SIG-M5 (cell line): ENCODE measurements at places on chromosomes 6 and 20.

DNA sequence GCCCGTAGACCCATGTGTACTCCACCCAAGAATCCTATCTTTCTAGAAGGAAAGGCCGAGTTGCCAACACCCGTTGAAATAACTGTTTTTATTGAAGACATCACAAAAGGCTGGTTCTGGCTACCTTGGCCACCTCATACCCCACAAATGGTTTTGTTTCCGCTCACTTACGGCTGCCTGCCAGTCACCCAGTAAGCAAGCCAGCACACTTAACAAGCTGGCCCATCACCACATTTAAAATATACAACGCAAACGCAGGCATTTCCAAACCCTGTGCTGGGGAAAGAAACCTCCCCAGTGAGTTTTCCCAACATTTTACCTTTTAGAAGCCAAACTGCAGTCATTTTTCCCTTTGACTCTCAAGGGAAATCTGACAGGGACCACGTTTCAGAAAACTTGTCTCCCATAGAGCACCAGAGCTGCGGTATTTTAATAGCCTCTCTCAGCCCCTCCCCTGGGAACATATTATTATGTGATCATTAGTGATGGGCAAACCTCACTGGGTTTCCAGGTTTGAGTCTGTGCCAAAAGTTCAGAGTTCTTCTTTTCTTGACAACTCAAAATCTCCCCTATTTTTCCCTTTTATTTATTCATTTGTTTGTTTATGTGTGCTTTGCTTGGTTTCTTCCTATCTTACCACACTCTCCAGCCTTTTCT lies 36.7 kb upstream of the BMP2 start:
- DNase-seq: no peak

- no peak for DNase-seq
These were observed 335.4 kb downstream of the COL12A1 start for GRCh38 chr6:74870403-74870802.

DNA sequence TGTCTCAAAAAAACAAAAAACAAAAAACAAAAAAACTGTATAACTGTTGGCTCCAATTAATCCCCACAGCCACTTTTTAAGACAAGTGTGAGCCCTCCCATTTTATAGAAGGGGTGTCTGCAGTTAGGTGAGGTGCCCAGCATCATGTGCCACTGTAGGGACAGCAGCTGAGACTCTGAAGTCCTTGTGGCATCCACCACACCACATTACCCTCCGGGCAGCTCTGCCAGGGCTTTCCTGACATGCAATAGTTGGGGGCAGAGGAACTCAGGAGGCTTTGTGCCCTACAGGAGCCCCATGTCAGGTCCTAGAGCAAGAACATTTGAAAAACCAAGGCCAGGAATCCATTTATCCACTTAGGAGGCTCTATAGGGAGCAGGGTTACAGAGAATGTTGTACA lies 17.3 kb downstream of the PKIG start:
- no peak for DNase-seq

DNA sequence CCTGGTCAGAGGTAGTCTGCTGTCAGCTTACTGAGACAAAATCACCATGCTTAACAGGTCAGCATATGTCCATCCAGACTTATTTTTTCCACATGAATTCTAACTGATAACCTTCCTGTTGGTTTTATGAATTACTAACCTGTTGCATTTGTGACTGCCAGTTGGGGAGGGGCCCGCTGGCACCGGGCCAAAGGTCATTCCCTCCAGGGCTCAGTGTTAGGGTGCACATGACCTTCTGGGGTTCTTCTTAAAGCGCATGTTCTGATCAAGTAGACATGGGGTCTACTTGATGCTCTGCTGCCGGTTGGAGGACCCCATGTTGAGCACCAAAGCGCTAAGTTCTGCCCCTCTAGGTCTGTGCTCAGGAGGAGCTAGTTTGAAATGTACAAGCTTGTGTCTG lies 15.6 kb downstream of the DUSP22 start:
- no peak for DNase-seq

- DNase-seq: no peak
These were observed 127.2 kb downstream of the DTNBP1 start for GRCh38 chr6:15535495-15536197.

GRCh38 chr6:66717801-66718200 lies 1010.8 kb upstream of the EYS start:
- DNase-seq: no peak

DNA sequence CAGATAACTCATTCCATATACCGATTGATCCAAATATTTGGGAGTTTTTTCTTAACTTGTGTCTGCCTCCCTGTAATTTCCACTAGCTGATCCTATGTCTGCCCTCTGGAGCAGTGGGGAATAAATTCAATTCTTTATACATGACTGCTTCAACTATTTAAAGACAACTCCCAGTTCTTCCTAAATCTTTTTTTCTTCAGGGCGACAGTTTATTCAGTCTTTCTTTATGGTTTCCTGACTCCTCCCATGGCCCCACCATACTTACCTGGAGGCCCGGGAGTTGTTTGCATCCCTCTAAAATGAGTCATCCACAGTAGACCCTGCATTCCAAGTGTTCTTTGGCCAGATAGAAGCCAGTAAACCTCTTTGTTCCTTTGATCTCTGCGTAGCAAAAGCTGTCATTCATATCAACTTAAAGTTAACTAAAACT lies 73.6 kb downstream of the LCA5 start:
- DNase-seq: no peak
